ENCODE measurements at places on chromosomes 1 and 21.
A peak's percentile ranks its signal among the peaks of the same experiment; 100 is the strongest.

GRCh38 chr1:8879922-8880676 lies 1.6 kb upstream of the ENO1 start:
- no peak for DNase-seq

DNA sequence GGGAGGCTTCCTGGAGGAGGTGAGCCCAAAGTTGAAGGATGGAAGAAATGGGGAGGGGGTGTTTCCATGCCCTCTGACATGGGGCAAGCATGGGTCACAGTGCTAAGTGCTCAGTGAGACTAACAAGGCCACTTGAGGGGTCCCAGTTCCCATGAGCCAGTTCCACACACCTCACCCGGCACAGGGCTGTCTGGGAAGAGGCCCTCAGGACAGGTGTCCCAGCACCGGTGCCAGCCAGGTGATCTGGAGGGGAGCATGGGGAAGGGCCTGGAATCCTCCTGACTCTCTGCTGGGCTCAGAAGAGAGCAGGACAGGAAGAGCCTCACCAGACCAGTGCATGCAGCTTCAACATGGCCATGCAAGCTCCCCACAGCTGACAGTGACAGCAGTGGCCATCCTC lies 294.7 kb upstream of the VAMP3 start:
- no peak for DNase-seq

- no peak for DNase-seq
Observed at GRCh38 chr1:101496109-101496508, 259.3 kb downstream of the S1PR1 start.

- DNase-seq, result no peak
Observed at GRCh38 chr1:91334856-91335255, 69.8 kb downstream of the HFM1 start.

GRCh38 chr1:44775930-44776729 lies 790 bp downstream of the RPS8 start:
- no peak for DNase-seq

DNA sequence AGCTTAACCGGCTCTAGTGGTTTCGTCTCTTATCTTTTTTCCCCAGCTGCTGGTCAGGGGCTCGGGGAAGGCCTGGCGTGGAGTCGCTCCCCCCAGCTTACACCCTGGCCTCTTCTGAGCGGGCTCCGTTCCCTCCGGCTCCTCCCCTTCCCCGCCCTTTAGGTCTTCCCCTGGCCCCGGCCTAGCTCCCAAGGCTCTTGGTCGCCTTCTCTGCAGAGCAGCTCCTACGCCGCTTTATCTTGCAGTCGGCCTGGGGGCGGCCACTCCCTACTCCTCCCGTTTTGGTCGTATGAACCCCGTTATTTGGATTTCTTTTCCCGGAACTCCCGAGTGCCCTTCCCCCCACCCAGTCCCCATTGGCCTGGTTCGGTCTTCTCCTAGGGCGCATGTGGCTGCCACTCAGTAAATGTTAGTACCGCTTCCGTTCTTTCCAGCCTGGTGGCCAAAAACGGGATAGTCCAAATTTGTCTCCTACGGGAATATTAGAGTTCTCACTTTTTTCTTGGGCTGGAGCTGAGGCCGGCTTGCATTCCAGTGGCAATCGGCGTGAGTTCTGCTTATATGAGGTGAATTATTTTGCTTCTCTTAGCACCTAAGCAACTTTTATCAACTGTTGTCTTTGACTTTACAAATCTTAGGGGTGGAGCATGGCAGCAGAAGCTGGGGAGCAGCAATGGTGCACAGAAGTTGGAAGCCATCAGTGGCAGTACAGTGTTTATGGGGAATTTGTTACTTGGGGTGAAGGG lies 467 bp downstream of the THRAP3 start:
- DNase-seq, result no peak

- no peak for DNase-seq
Observed at GRCh38 chr1:71269818-71270217, 189.0 kb upstream of the ZRANB2 start.

DNA sequence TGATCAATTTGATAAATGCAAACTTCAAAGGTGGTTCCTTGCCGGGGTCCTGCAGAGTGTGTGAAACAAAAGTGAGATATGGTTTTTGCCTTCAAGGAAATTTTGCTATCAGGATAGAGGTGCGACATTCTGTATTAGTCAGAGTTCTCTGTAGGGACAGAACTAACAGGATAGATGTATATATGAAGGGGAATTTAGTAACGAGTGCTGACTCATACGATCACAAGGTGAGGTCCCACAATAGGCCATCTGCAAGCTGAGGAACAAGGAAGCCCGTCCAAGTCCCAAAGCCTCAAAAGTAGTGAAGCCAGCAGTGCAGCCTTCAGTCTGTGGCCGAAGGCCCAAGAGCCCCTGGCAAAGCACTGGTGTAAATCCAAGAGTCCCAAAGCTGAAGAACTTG lies 157.0 kb downstream of the RYR2 start:
- DNase-seq, result no peak

- no peak for DNase-seq
Observed at GRCh38 chr1:210686841-210687240, 358.1 kb downstream of the HHAT start.

DNA sequence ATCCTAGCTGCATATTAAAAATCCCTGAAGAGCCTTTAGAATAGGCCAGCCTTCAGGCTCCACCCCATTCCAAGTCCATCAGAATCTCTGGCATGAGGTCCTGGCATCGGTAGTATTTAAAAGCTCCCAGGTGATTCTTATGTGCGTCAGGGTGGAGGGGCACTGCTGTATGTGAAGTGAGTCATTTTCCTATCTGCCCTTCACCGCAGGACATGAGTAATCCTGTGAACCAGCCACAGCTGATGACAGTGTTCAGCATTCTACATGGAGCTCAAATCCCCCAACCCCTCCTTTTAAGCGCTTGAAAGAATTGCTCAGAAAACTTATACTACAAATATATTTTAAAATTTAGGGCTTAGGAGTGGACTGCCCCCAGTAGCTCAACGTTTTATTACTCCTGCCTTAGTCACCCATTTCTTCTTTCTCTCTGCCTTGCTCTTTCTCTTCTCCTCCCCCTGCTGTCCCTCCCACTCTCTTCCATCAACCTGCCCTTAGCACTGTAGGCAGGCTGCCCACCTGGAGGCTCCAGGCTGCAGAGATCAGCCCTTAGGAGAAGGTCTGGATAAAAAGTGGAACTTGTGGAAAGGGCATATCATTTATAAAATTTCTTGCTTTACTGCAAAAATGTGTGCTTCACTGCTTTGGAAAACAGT lies 73.8 kb upstream of the ZNF281 start:
- no peak for DNase-seq

GRCh38 chr1:176243746-176244145 lies 36.7 kb upstream of the COP1 start:
- DNase-seq, result no peak

DNA sequence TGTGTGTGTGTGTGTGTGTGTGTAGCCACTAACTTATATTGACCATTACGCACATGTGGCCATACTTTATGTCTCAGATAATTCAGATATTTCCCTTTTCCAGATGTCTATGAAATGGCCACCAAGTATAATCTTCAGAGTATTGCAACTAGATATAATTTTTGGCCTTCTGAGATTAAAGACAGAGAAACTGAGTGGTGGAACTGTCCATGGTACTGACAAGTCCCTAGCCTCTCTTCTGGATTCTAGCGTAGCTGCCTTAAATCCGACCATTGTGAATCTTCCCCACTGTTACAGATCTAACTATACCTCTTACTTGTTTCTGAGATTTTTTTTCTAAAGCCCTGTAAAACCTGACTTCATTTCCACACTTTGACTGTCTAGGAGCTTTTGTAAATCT lies 100.0 kb upstream of the SERTAD4 start:
- DNase-seq, result no peak

DNA sequence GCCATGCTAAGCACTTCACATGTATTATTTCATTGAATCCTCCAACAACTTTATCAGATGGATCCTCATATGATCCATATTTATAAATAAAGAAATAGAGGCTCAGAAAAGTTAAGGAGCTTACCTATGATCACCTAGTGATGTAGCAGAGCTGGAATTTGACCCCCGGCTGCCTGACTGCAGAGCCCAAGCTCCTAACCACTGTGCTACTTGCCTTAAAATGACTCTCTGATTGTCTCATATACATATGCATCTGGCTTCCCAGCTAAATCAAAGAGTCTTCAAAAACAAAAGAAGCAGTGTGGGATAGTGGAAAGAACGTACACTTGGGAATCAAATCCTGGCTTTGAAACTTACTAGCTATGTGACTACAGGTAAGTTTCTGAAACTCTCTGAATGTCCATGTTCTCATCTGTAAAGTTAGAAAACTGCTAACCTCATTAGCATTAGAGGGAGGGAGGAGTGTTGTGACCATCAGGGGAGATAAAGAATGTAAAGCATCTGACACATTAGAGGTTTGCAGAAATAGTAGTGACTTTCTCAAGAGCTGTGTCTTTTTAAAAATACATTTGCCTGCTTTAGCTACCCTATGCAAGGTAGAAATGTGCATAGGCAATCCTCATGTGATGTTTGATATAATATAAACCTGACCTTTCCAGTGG lies 67.2 kb upstream of the BARHL2 start:
- no peak for DNase-seq

DNA sequence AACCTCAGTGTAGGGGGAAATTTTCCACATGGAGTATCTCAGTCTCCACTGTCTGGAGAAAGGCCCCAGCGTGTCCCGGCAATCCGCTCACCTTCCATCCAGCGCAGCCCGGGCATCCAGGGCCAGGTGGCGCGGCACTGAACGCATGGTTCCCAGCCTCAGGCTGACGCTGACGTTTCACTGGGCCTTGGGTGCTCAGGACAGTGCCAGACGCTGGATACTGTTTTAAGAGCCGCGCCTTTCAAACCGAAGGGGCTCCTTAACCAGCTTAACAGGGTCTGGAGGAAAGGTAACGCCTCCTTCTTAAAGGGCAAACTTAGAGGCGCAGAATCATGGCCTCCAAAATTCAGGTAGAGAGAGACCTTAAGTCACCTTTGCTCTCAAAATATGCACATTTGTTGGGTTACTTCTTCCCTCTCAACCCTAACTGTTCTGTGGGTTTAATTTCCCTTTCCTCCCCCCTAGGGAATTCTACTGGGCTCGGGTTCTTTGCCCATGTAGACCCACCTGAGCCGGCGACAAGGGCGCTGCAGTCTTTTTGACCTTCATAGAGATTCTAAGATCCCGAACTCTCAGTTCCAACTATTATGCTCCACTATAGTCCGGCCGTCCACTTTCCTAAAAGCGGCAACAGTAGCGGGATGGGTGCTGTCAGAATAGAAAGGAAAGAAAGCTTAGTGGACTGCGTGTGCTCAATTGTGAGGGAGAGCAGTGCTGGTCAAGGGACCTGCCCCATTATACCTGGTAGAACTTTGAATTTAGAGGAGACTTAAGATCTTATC lies 3.5 kb upstream of the LHX9 start:
- no peak for DNase-seq

- no peak for DNase-seq
Observed at GRCh38 chr1:247441606-247442005, 16.3 kb downstream of the OR2B11 start.

DNA sequence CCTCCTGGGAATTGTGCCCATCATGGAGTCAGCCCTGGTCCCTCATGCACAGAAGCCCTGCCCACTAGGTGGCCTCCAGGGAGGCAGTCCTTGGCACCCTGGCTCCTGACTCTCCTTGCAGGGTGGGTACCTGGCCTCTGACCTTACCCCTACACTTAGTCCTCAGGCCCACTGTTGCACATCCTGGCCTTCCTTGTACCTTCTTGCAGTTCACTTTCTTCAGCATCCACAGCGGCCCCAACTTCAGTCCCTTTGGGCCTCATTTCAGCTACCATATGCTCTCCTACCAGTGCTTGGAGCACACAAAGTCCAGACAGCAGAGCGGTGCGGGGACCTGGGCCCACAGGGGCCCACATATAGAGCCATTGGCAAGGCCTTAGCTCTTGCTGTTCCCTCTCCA lies 19.2 kb upstream of the PARP1 start:
- no peak for DNase-seq

DNA sequence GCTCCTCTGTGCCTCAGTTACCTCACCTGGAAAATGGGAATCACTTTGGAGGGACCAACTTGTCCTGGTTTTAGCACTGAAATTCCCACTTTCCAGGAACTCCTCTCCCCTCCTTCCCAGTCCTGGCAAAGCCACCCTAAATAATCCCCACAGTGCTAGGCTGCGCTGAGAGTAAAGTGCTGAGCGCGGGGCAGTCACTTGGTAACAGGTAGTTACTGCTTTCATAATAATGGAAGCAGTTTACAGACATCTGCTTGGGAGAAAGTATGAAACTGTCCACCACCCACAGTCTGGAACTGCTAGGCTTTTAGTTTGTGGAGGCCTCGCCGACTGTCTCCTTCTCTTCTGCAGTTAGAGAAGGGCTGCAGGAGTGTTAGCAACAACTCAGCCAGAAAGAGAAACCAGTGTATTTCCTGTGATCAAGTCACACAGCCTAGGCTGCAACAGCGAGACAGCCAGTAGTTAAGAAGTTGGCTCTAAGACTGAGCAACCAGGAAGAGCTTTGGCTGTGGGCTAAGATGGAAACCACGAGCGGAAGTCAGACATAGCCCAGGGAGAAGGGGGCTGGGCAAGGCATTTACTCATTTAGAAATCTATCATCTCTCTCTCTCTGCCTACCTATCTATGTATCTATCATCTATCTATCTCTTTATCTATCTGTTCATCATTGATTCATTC lies 30.8 kb upstream of the ABCG1 start:
- peak; percentile 73 for DNase-seq

DNA sequence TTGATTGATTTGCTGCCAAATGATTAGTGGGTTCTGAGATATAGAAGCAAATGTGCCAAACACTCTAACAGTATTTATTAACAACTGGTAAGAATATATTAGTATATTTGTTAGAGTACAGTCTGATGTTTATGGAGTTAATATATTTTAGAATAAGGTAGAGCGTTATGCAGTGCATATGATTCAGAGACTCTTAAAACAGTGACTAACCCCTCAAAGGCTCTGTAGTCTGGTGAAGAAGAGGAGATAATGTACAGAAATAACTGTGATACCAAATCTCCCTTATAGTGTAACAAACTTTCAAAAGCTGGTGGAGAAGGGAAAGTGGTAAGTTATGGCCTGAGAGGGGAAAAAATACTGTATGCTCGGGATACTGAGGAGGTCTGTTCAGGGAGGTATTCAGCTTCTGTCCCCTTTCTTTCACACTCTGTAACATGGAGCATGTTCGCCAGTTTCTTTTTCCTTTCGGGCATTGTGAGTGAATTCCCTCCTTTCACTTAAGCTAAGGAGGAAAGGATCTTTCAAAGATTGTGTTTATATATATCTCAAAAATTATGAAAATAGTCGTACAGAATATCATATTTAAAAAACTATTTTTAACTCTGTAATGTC lies 121.2 kb downstream of the ADGRL2 start:
- DNase-seq, result no peak

DNA sequence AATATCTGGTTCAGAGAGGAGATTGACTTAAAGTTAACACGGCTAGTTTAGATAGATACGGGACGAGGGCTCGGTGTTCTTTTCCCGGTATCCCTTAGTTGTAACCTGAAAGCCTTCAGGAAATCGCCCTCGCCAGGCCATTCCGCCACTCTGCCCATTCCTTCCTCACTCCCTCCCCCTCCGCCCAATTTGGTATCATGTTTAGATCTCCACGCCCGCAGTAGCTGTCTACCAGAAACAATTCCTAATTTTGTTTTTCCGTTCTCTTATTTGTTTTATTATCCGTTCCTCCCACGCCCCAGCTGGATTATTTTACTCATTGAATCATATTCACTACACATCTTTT lies 685 bp upstream of the VAMP4 start:
- DNase-seq, result peak; percentile 33

All from activated naive CD8-positive, alpha-beta T cell treated with anti-CD3 and anti-CD28 coated beads, Interleukin-2, amount 10 ng/mL, durations not matched to agents 7 days and 5 days (primary cell).